Hematopoietic multipotent progenitor cell (in vitro differentiated cells): ENCODE measurements at places on chromosomes 1 and 21. TPM values are rescaled to one million over a fixed set of nuclear protein-coding genes. Genes with fewer than 3 reads are reported as not detected.

GRCh38 chr1:171484760-171485374 is 463 bp upstream of the PRRC2C start:
- no peak for DNase-seq

DNA sequence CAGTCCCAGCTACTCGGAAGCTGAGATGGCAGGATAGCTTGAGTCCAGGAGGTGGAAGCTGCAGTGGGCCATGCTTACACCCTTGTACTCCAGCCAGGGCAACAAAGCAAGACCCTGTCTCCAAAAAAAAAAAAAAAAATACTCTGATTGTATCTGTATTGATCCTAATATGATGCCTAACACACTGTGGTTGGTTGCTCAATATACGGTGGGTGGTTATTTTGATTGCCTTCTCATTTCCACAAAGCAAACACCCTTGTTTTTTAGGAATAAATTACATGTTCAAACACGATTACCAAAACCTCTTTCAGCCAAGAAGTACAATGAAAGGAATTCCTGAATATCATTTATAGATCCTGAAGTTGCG is 3.4 kb downstream of the EGLN1 start:
- no peak for DNase-seq

GRCh38 chr1:101733340-101733739 is 263.4 kb downstream of the OLFM3 start:
- DNase-seq, result no peak

GRCh38 chr1:162091681-162092524 is 22.4 kb downstream of the NOS1AP start:
- DNase-seq, result no peak

- DNase-seq, result no peak
Measured at GRCh38 chr1:15305468-15305770, 58.4 kb downstream of the FHAD1 start.

DNA sequence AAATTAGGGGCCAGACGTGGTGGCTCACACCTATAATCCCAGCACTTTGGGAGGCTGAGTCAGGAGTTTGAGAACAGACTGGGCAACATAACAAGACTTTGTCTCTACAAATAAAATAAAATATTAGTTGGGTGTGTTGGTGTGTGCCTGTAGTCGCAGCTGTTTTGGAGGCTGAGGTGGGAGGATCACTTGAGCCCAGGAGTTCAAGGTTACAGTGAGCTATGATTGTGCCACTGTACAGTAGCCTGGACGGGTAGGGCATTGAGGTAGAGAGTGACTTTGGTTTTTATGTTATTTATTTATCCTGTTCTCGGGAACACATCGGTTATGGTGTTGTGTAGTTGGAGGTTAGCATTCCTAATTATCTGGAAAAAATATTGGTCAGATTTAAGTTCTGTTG is 19.5 kb downstream of the KIF1B start:
- no peak for DNase-seq

GRCh38 chr1:10693497-10694273 is 102.8 kb downstream of the CASZ1 start:
- DNase-seq, result peak; percentile 71

DNA sequence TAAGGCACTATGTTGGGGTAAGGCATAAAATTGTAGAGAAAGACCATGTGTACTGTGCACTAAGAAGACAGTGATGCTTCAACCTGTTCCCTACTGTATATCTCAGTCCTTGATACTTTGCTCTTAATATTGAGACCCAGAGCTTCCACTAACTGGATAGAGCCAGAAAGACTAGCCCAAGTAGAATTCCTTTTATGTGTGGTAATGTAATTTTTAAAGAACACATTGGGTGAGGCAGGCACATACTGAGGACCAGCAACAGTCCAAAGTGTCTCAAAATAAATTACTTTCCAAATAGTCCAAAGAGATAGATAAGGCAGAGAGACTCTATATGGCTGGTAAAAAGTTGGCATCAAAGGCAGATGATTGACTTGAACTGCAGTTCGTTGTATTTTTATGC is 31.4 kb upstream of the MROH9 start:
- DNase-seq, result no peak

- DNase-seq, result no peak
Measured at GRCh38 chr1:151108331-151108730, 37.8 kb downstream of the GABPB2 start.

GRCh38 chr1:191707288-191707687 is 451.0 kb upstream of the RGS18 start:
- no peak for DNase-seq

Gene KLHDC7A
- not detected for total RNA-seq

DNA sequence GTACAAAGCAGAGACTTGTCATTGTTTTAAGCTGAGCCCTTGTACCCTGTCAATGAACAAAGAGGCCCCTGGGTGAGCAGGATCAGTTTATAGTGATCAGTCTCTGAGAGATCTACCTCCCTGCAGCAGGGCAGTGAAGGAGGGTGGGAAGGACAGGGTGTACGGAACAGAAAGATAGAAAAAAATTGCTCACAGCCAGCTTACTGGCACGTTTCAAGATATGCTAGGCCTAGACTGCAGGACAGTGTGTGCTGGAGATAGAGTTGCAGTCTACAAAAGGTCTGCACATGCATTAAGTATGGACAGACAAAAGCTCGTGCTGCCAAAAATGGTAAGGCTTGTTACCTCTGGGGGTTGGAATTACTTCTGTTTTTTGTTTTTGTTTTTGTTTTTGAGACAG is 34.6 kb downstream of the OVAAL start:
- no peak for DNase-seq

Gene BCAS2
- total RNA-seq, result 12.4 TPM

DNA sequence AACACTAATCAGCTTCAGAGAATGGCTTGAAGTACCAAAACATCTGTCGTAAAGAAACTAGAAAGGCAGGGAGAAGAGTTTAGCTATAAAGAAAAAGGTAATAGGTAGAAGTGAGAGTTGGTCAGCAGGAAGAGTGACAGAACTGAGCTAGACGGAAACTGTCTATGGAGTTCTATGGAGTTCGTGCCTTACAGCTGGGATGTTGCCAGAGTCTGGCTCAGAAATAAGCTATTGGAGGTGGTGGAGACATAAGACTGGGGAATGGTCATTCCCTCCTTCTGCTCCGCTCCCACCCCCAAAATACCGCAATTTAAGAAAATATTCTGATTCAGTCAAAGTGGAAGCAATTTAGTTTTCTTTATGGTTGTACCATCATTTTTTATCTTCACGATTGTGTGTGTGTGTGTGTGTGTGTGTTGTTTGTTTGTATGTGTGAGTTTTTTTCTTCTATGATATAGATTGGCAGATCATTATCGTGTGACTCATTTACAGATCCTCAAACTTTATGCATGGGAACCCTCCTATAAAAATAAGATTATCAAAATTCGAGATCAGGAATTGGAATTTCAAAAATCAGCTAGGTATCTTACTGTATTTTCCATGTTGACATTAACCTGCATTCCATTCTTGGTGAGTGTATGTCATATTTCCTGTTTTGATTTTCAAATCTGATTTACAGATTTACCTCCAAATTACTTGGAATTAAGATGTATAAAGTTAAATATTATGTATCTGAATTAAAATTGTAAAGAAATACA is 79.0 kb downstream of the HSPA13 start:
- DNase-seq, result no peak

DNA sequence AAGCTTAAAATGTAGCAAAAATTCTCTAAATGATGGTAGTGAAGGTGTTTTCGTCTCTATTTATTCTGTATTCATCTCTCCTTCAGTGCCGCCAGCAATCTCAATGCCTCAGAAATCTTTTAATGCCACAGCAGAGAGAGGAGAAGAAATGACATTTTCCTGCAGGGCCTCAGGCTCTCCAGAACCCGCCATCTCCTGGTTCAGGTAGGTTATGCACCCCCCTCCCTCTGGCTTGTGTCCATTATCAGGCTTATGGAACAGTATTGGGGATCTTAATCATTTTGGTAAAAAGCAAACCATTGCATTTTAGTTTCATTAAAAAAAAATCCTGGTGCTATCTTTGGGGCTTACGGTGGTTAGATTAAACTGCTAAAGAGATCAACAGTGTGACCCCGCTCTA is 326.1 kb downstream of the NCAM2 start:
- no peak for DNase-seq

DNA sequence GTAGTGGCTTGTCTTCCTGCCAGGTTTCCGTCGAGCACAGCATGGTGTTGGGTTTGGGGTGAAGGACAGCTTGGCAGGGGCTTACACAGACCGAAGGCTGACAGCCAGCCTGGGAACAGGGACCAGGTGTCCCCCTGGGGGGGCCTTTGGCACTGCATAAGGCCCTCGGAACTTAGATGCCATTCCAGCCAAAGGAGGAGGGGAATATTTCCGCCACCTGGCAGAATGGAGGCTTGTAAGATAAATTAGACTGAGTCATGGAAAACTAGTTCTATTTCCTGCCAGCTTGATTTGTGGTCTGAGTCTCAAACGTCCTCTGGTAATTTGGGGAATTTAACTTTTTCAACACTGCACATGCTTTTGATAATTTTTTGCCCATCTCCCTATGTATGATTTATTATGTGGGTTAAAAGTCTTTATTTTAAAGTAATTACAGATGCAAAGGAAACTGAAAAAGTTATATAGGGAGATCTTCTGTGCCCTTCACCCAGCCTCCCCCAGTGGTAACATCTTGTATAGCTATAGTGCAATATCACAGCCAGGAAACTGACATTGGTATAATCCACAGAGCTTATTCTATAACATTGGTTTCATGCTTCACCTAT is 11.5 kb upstream of the TMEM51 start:
- DNase-seq, result no peak

Gene TFF2
- total RNA-seq, result not detected

- DNase-seq, result no peak
Measured at GRCh38 chr1:179077396-179077795, 4.5 kb upstream of the TOR3A start.

DNA sequence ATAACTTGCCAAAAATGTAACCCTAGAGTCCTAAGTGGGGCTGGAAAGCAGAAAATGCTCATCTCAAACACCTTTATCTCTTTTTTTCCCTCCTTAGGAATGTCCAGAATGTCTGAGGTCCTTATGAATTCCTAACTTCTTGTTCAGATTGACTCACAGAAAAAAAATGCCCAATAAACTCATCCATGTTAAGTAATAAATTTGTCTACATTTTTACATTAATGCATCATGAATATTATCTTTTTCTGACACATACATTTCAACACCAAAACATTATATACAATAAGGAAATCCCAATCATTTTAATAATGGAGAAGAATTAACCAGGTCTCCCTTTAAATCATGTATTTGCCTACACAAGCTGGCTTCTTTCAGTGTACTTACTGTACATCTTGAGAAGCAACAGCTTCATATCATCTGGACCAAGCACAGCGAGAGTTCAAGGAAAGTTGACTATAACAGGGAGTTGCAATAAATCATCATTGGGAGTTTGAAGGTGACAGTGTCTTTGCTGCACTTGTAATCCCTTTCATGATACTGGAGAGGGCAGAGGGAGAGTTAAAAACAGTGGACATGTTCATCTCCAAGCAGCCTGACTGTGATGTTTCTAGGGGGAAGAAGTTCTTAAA is 565.2 kb downstream of the LTN1 start:
- no peak for DNase-seq

- DNase-seq, result no peak
Measured at GRCh38 chr1:118291661-118292060, 106.6 kb upstream of the SPAG17 start.

DNA sequence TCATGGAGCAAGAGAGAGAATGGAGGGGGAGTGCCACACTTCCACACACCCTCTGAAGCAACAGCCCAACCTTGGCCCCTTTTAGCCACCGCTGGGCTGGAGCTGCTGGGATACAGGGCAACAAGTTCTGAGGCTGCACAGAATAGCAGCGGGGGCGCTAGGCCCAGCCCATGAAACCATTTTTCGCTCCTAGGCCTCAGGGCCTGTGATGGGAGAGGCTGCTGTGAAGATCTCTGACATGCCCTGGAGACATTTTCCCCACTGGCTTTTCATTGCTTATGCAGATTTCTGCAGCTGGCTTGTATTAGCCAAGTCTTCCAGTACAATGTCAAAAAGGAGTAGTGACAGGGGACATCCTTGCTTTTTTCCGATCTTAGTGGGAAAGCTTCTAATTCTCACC is 202.3 kb upstream of the B3GALT2 start:
- no peak for DNase-seq

DNA sequence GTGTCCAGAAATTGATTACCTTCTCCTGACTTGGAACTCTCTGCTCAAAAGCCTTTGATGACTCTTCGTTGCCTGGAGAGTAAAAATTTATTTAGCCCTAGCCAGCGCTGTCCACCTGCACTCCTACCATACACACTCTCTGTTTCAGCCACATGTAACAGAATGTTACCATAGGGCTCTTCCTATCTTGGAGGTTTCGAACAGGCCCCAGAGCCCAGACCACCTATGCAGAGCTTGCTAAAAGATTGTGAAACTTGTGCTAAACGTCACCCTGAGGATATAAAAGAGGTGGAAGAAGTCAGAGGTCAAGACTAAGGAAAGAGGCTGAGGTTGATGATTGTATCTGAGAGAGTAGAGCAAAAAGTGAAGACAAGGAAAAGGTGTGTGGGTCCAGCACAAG is 237.0 kb upstream of the HOOK1 start:
- no peak for DNase-seq

DNA sequence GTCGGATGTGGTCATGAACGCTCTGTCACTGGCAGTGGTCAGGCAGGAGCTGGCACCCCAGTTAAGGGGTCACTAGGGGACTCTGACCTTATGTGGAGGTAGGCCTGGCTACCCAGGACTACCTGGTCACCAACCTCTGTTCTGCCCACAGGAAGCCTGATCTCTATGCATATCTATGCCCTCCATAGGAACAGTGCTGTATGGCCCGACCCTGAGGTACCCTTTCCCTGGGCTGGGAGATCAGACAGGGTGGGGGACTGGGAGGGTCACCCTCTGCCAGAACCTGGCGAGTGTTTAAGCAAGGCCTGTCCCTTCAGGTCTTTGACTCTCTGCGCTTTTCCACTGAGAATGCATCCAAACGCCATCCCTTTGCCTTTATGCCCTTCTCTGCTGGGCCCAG is 19.0 kb downstream of the CYP4B1 start:
- DNase-seq, result no peak

DNA sequence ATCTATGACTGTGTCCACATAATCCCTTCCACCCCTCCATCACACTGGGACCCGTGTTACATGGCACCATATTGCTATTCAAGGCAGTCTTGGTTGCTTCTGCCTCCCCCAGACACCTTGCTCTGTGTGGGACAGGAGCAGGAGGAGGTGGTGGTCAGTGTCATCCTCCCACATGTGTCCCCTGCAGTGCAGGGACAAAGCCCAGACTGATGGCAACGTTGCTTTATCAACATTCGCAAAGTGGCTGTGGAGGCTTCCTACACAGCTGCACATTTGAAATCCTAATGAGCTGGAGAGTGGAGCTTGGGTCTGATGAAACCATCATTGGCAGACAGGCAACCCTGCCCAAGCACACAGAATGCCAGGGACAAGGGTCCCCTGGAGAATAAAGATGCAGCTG is 26.2 kb downstream of the TRIM67 start:
- no peak for DNase-seq

Gene TBX15
- under 0.01 TPM for total RNA-seq

GRCh38 chr1:61092642-61093041 is 10.3 kb downstream of the NFIA start:
- no peak for DNase-seq
